NCI-H1105 (cell line): ENCODE measurements at places on chromosomes 5 and 9.

DNA sequence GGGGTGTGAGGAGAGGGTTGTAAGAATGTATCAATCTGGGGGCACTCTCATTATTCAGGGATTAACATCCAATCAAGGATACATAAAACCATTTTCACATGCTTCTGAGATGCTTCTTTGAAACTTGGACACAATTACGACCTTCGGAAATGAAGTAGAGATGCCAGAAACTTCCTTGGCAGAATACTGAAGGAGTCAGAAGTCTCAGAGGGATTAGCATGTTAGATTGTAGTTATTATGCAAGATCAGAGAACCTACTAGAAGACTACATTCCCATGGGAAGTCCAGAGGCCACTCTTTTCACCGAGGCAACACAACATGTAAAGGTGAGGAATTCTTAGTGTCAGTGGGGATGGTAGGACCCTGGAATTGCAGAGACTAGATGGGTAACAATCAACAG is 5.1 kb upstream of the SLC22A4 start:
- DNase-seq, result no peak

DNA sequence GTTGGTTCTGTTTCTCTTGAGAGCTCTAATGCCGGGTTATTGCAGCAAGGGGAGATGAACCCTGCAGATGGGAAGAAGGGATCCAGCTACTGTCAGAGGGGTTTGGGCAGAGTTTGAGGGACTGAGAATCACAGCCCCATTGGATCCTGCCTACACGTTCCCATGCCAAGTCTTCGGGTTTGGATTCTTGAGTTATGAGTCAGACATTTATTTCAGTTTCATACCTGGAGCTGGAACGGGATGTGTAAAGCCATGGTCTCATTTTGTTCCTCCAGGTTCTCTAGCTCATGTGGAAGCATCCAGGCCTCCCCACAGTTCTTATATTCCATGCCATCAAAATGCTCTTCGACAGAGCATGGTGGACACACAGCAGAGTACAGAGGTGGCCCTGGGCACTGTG is 275.4 kb upstream of the IRX4 start:
- no peak for DNase-seq

GRCh38 chr9:86079421-86079831 is 19.9 kb downstream of the GOLM1 start:
- no peak for DNase-seq

DNA sequence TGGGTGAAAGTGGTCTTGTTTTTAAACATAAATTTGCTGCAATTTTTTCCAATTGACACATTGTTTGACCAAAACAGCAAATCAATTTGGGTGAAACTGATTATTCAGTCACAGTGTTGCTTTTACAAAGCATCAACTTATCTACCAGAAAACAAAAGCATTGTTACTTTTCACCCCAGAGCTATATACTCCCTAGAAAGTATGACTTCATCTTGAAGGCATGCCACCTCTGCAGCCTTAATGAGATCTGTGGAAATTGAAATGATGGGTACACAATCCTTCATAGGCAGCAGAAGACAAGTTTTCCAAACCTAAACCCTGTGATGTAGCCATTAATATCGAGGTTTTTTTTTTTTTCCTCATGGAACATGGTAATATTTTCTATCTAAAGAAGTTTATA is 615.9 kb downstream of the CHSY3 start:
- DNase-seq, result no peak

DNA sequence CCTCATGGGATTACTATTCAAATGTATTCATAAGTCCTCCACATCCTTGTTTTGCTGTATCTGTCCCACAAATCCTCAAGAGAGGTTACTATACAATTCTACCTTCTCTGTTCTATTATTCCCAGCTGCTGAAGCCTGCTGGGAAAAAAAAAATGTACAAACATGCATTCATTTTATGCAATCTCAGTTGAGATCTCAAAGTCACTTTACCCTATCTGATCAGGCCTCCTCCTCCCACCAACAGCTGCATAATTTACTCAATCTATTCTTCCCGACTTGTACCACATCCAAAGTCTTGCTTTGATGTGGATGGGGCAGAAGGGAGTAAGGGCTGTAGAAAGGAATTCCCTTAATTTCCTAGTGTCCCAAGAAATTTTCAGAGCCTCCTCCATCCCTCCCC is 28.6 kb downstream of the PSIP1 start:
- DNase-seq, result no peak

DNA sequence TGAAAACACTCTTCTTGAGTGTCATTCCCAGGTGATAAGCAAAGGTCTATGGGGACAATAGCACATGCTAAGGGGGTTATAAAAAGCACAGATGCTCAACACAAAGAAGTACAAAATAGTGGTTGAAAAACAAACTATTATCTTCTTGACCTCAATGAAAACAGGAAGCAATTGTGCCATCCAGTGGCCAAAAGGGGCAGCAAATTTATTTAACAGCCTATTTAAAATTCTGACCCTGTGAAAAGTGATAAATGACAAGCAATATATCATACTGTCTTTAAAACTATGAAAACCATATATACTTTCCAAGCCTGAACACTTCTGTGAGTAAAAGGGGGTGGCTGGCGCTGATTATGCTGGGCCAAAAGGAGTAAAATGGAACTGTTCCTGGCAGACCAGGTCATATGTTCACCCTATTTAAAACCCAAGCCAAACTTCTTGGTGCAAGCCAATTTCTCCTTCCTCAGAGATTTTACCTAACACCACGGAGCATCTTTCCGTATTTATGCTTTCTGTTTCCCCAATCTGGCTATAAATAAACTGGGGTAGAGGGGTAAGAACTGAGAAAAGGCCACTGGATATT is 29.7 kb downstream of the TEX10 start:
- peak; percentile 32 for DNase-seq

- no peak for DNase-seq
Measured at GRCh38 chr5:43231977-43232376, 40.0 kb downstream of the NIM1K start.

GRCh38 chr9:38641985-38642864 is 21.8 kb upstream of the ANKRD18A start:
- DNase-seq, result peak; percentile 18

GRCh38 chr5:178287091-178287790 is 54.6 kb upstream of the PHYKPL start:
- no peak for DNase-seq

DNA sequence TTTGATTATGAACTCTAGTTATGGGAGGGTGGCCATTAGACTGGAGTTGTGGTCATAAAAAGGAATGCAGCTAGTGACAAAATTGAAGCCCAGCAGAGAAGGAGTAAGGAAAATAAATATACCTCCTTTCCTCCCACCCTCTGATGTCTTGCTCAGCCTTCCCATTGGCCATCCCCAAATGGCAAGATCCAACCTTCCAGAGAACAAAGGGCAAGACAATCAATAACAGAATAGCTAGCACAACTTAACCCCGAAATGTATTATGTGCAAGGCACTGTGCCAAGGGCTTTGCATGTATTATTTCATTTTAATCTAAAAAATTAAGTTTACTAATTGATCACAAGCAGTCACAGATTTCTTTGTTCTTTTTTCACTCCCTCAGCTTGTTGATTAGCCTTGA is 3.6 kb downstream of the ITGA1 start:
- DNase-seq, result no peak

- DNase-seq, result no peak
Measured at GRCh38 chr5:7805379-7805778, 45.6 kb downstream of the CFAP90 start.

- DNase-seq, result no peak
Measured at GRCh38 chr5:132836852-132837251, 6.4 kb upstream of the SHROOM1 start.

DNA sequence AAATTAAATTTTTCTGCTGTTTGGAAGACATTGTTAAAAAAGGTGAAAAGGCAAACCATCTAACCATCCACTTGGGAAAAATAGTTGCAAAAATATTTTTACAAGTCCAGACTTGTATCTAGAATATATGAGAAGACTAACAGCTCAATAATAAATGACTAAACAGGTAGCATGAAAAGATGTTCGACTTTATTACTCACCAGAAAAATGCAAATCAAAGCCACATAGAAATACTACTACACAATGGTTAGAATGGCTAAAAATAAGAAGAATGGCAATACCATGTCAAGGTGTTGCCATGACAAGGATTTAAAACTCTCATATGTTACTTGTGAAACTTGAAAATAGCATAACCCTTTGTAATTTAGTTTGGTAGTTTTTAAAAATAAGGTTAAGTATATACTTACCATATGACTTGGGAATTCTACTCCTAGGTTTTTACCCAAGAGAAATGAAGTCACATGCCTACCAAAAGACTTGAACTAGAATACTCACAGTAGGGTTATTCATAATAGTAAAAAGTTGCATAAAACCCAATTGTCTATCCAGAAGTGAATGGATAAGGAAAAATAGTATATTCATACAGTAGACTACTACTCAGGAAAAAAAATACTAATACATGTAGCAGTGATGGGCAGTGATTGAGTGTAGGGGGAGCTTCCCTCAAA is 93.8 kb downstream of the VPS13A start:
- DNase-seq, result no peak

DNA sequence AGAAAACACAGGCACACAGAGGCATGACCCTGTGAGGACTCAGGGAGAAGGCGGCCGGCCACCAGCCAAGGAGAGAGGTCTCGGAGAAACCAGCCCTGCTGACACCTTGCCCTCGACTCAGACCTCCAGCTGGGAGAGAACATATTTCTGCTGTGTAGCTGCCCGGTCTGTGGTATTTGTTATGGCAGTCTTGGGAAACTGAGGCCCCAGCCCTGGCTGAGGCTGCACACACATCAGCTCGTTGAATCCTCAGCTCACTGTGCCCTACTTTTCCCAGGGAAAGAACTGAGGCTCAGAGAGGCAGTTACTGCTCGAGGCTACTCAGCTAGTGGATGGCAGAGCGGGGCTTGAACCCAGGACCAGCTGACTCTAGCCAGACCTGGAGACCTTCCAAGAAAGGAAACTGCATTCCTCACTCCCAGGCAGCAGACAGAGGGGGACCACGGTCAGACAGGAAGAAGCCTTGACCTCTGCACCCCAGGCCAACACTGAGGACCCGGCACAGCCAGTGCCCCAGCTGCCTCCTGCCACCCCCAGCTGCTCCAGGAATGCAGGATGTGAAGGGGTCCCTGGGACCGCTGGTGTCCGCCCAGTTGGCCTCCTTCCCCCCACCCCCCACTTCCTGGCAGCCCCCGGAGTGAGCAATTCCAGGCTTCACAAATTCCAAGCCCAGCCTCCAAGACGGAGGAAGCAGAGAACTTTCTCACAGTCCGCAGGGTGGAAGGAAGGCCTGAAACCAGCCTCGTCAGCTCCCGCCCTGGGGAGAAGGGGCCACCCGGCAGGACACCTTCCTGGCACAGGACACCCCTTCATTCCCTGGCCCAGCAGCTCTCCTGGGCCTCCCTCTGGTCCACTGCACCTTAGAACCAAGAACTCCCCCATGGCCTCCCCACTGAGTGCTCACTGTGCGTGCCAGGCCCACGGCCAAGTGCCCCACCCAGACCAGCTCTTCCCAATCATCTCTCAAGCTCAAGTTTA is 69.9 kb downstream of the LRSAM1 start:
- no peak for DNase-seq

DNA sequence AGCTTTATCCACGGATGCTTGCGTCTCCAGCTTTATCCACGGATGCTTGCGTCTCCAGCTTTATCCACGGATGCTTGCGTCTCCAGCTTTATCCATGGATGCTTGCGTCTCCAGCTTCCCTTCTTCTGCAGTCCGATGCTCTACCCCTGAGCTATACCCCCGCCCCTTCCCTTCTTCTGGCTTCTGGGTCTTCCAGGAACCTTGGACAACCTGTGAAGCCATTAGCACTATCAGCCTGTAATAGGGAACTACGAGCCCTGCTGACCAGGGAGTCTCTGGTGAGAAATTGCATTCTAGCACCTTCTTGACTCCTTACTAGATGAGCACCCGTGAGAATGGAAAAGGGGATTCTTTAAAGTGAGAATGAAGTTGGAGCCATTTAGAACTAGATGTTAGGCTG is 39.1 kb upstream of the SH3PXD2B start:
- no peak for DNase-seq

- no peak for DNase-seq
Measured at GRCh38 chr5:115413651-115414050, 117.2 kb upstream of the CCDC112 start.

GRCh38 chr9:108885643-108886348 is 23.7 kb downstream of the ACTL7A start:
- peak; percentile 82 for DNase-seq

DNA sequence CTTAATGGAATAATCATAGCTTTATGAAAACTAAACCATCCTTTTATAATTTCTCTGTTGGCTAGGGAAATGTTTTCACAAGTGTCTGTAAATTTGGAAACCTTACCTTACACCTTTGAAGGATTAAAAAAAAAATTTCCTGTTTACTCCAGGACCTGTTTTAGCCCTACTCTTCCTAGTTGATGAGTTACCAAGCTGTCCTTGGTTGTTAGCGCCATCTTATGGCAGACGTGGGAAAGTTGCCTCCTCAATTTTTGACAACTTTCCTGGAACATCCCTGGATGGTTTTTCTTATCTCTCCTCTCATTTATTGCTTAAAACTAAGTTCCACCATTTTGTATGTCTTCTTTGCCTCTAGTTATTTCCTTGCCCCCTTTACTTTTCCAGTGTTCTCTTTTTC is 25.7 kb downstream of the ZSWIM6 start:
- DNase-seq, result no peak

- no peak for DNase-seq
Measured at GRCh38 chr5:87136096-87136495, 131.6 kb upstream of the RASA1 start.

- DNase-seq, result no peak
Measured at GRCh38 chr5:115196161-115196560, 26.5 kb upstream of the TRIM36 start.

DNA sequence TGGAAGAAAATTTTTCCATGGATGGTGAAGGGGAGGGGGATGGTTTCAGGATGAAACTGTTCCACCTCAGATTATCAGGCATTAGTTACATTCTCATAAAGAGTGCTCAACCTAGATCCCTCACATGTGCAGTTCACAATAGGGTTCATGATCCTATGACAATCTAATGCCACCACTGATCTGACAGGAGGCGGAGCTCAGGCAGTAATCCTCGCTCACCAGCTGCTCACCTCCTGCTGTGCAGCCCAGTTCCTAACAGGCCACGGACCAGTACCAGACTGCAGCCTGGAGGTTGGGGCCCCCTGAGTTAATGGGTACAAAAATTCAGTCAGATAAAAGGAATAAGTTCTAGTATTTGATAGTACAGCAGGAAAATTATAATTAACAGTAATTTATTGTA is 337.2 kb downstream of the NPR3 start:
- no peak for DNase-seq

DNA sequence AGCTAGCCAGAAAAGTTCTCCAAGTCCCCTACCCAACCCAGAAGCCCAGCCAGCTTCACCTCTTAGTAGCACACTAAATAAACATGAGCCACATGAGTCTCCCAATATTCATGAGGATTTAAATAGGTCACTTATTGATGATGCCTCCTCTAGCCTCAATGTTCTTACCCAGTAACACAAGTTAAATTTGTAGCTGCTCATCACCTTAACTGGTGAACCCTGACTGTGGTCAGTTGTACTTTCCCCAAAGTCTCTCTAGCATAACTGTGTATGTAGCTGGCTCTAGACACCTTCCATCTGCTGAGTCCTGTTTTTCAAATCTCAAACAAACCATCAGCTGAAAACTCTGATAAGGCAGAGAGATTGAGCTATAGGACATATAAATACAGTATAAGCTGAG is 100.3 kb upstream of the ELAVL2 start:
- DNase-seq, result no peak
